Activated CD4-positive, alpha-beta T cell treated with anti-CD3 and anti-CD28 coated beads, Interleukin-2, Interleukin-6, amounts not matched to agents 100 ng/mL and 50 ng/mL, durations not matched to agents 16 hours and 8 hours (primary cell): ENCODE measurements at places on chromosomes 6 and 20.

DNA sequence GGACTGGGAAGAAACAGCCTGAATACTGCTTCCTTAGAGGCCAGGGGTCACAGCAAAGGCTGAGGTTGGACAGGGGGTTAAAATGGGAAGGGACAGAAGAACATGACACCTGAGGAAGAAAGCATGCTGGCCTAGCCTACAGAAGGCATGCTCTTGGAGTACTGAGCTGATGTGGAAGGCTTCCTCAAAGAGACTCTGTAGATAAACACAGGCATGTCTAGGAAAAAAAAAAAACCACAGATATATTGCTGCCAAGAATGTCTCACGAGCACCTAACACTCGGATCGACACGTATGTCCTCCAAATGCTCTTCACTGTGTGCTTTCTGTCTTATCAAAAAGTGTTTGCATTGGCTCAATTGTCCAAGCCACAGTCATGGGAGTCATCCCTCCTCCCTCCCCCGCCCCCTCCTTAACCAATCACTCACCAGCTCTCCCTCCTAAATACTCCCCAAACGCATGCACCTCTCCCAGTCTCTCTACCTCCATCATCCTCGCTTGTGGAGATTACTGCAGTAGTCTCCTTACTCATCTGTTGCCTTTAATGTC lies 101.1 kb upstream of the LRFN2 start:
- DNase-seq = no peak

DNA sequence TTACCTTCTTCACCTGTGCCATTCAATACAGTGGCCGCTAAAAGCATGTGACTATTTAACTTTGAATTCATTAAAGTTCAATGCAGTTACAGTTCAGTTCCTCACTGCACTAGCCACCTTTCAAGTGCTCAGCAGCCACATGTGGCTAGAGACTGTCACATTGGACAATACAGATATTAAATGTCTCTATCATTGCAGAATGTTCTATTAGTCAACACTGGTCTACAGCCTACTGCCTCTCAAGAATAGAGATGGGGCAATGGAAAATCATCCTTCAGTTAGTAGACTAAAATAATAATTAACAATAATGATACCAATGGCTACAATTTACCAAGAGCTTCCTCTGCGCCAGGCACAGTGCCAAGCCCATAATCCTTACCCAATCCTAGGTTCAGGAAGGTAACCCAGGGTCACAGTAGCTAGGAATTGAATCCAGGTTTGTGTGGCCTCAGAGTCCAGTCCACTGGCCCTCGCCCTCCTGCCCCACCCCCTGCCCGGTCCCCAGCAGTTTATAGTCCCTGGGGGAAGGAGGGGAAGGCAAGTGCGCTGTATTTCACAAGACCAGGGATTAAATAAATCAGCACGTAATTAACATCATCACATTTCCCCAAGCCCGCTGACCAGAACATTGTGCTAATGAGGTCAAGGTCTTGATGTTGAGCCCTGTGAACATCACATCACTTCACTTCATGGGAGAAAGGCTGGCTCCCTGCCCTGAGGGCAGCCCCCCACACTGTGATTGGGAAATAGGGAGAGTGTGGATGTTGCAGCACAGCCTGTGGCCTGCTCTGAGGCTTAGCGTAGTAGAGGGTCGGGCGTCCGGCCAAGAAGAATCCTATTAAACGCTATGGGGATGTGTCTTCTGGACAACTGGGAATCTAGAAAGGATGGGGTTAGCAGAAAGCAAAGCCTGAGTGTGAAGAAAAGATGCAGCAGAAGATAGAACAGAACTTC lies 147.2 kb downstream of the VEGFA start:
- DNase-seq = no peak

GRCh38 chr20:19486446-19486845 lies 271.6 kb upstream of the RIN2 start:
- DNase-seq = no peak

GRCh38 chr20:57332105-57333089 lies 2.8 kb downstream of the SPO11 start:
- DNase-seq = no peak

DNA sequence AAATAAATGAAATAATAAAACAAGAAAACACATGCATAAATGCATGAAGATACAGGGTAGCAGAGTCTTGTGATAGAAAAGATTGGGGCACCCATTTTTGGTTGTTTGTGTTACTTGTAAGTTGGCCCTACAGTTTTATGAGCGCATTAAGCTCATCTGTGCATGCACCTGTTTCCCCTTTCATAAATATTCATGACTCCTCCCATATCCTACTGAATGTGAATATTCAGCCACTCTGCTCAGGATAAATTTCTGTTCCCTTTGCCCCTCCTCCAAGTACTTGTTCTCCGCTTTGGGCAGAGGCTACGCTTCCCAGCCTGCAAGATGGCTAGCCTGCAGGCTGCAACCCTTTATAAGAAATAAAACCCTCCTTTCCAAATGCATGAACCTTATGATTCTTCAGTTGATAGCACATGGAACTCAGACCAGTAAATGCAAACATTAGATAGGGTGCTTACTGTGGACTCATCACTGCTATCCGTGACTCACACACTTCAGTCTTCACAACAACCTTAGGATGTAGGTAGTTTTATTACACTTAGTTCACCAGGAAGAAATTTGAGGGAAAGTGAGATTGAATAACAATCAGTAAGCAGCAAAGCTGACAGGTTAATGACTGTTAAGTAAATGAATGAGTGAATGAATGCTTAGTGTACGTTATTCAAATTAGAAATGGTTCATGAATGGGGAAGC lies 15.0 kb downstream of the ALDH8A1 start:
- no peak for DNase-seq

GRCh38 chr6:113539623-113540022 lies 317.5 kb upstream of the MARCKS start:
- no peak for DNase-seq

DNA sequence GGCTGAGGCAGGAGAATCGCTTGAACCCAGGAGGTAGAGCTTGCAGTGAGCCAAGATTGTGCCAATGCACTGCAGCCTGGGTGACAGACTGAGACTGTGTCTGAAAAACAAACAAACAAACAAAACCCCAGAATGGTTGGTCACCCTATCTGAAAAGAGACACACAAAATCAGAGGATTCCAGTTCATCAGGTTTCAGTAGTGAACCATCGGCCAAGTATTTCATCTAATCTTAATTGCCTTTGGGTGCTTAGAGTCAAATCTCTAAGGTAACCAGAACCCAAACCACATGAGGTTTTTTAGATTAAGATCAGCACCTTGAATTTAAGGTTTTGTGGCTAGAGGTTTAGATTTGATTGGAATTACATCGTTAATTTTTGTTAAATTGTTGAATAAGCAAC lies 8.3 kb upstream of the ZBTB2 start:
- DNase-seq = peak; percentile 23

DNA sequence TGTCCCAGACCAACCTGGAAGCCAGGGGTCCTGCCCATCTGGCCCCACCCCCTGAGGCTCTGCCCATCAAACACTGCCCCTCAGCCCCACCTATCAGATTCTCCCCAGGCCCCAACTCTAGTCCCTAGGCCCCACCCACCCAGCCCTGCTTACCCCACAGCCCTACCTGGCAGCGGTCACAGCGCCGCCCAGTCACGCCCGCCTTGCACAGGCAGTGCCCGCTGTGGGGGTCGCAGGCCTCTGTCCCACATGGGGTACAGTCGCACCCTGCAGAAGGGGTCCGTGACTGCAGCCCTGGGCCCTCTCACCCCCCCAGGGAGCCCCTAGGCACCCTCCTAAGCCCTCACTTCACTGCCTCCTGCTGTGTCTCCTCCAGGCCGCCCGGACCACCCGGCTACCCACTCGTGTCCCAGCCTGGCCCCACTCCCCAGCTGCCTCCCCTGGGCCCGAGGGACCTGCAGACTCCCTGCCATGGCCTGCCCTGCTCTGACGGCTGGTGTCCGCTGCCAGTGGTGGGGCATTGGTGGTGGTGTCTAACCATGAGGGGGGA lies 19.8 kb downstream of the ADRM1 start:
- DNase-seq = no peak

GRCh38 chr20:60589623-60590022 lies 631.4 kb downstream of the CDH26 start:
- no peak for DNase-seq

DNA sequence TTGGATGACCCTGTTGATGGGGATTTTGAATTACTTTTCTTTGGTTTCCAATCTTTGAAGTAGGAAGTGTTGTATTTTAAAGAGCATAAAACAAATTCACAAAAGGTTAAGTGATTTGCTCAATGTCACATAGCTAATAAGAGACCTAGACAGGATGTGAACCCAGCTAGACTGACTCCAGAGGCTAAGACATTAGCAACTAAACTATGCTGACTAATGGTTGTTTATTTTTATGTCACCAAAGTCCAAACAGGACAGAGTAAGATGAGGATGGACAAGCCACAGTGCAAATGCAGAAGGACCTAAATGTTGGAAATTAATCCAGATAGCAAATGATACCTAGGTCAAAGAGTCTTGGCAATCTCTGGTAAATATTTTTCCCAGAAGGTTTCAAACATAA lies 38.0 kb downstream of the OGFRL1 start:
- no peak for DNase-seq

GRCh38 chr20:53677447-53678314 lies 84.0 kb upstream of the ZNF217 start:
- DNase-seq = peak; percentile 56

GRCh38 chr6:99471638-99472037 lies 43.6 kb downstream of the USP45 start:
- no peak for DNase-seq

GRCh38 chr6:137092018-137092417 lies 47.3 kb upstream of the IL20RA start:
- no peak for DNase-seq

GRCh38 chr6:150915880-150916265 lies 50.4 kb downstream of the MTHFD1L start:
- no peak for DNase-seq

DNA sequence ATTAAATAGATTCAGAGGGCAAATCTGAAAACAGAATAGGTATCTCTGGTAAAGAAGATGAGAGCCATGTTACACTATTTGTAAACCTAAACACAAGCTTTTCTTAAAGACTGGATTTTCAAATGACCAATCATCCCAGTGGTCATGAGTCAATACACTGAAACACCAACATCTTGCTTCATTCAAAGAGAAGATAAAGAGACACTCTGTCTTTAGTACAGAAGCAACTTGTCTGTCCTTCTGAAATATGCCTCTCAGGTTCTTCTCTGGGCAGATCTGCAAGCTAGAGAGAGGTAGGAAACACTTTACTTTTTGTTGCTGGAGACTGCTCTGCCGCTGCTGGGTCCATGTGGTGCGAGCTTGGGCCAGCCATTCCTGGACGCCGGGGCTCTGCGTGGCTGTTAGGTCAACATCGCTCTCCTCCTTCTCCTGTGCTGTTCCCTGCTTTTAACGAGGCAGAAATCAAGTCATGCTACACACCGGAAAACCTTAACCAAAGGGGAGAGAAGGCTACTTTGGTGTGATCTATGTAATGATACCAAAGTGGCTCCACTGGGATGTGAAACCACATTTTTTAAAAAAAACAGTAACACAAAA lies 368.2 kb downstream of the SYNE1 start:
- no peak for DNase-seq

- DNase-seq = no peak
These were observed 10.2 kb downstream of the POU3F2 start for GRCh38 chr6:98844244-98845210.

DNA sequence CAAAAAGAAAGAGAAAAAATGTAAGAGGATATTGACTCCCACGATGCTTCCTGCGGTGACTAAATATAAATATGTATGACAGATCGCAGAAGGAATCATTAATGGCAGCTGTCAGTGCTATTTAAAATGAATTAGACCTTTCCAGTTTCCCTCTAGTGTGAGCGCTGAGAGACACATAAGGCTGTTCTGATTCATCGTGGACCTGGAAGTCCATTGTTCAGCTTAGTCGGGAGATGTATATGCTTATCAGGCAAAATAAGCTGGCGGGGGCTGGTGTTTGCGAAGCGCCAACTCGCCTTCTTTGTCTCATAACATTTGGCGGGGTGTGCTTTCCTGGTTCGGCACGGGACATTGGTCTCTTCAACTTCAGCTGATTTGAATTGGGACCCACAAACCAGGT lies 95.4 kb downstream of the CDH4 start:
- DNase-seq = no peak

- DNase-seq = no peak
These were observed 43.4 kb downstream of the SPDEF start for GRCh38 chr6:34512738-34513115.

- no peak for DNase-seq
These were observed 108.7 kb downstream of the MYB start for GRCh38 chr6:135289816-135290215.

DNA sequence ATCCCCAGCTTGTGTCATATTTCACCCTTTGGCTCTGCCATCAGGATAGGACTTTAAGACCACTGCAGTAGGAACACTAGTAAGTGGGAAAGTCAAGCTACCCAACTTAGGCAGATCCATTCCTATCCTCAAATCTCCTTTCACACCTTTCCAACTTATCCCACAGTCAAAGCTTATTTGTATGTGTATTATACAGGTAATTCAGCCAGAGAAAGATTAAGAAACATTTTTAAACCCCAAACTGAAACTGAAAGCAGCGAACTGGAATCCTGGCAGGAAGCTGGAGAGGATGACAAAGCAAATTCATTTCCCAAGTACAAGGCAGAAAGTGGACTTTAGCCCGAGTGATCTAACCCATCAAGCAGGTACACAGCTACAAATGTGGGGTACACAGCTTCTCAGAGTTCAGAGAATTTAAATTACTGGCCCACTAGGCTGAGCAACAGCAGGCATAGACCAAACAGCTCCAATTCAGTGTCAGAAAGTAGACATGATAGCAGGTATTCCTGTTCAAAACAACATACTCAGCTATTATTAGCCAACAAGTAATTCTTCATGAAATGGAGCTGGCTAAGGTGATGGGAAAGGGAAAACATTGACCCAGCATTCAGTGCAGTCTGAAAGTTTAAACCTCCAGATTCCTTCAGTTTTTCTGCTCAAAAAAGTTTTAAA lies 39.1 kb downstream of the ILRUN start:
- peak; percentile 54 for DNase-seq

- no peak for DNase-seq
These were observed 25.6 kb downstream of the FILIP1 start for GRCh38 chr6:75467966-75468365.

DNA sequence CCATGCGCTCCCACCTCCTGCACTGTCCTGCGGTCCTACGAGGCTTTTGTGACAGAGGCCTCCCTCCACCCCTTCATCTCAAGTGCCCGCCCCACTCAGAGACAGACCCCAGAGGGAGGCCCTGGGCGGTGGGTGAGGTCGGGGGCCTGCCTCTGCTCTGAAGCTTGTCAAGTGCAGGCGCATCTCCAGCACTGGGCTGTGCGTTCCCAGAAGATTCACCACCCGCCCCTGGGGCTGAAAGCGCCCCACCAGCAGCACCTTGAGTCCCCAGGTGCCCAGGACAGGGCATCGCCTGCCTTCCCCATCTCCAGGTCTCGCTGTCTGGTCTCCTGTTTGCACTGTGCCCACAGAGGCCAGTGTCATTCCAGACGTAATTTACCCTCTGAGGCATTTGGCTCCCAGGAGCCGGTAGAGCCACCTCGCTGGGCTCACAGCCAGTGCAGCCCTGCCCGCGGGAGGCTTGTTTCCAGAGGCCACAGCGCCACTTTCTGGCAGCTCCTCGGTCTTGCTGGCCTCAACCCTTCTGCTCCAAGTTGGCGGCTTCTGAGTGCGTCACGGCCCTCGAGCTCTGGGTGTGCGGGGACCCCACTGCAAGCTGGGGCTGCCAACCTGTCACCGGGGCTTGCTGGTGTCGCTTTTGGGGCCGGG lies 191.1 kb downstream of the TAF4 start:
- no peak for DNase-seq

- no peak for DNase-seq
These were observed 41.3 kb downstream of the CARMIL1 start for GRCh38 chr6:25320459-25320858.

- DNase-seq = peak; percentile 78
These were observed 8.0 kb downstream of the TP53RK start for GRCh38 chr20:46681032-46681854.
